Transverse colon (tissue), 4 donors: ENCODE measurements at places on chromosomes 2 and 18.

DNA sequence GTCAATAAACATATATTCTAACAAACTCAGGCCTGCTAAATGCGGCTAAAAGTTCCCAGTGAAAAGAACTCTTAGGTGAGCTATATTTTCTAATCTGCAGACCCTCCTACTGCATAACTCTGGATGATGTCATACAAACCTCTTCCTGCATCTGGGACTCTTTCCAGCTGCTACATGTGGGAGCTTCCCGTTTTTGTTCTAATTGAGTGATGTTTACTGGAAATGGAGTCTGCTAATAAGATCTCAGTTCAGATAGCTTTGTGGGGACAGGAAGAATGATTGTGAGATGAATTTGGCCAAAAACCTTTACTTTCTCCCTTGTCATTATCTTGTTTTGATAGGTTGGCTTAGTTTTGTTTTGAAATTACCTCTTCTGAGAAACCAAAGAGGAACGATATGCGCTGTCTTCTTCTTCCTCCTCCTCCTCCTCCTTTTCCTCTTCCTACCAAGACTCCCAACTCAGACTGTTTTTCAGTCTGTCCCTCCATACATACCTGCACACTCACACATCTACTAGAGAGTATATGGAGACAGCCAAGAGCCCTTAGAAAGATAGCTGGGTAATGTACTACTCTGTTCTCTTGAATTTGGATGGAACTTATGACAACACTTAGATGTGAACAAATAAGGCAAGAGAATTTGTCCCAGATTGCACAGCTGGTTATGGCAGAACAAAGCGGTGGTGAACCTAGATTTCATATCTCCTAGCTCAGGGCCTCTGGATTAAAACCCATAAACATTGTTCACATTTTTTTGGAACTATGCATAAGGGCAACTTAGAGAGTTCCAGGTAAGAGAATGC lies 39.8 kb upstream of the AAK1 start:
- no peak for DNase-seq

DNA sequence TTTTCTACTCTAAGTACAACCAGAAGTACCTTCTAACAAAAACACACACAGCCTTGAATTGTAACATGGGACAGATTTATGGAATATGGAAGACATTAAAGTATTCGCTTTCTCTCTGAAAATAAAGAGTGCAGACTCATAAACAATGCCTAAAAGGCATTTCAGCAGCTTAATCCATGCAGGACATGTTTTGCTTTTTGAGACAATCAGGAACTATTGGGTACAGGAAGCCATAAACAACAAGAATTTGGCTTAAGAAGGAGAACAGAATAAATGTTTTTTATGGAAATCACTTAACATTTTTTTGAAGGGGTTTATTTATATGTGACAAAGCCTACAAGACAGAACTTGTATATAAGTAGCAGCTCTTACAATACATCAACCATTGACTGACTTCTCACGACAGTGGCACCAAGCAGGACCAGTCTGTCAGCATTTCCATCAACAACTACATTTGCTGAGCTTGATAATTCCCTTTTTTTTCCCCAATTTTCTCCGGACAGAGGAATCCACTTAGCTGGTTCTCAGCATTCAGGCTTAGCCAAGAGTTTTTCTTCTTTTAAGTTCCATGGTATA lies 140.1 kb downstream of the EXOC6B start:
- no peak for DNase-seq

DNA sequence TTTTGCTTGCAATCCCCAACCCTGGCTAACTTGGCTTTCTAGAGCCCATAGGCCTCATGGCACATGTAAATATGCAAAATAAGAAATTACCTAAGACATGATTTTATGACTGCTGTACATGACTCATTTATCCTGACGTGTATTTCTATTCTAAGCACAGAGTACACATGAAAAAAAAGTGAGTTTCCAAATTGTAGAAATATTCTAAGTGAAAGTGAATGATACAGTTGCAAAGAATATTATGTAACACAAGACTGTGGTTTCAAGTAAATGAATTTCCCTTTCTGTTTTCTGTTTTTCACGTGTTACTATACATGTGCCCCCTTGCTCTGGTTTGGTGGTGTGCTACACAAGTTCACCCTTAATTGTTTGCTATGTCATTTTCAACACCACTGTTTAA lies 162.4 kb downstream of the LRP1B start:
- DNase-seq: no peak

GRCh38 chr2:98036349-98037000 lies 40.7 kb upstream of the TMEM131 start:
- DNase-seq: no peak

- DNase-seq: no peak
These were observed 221.9 kb upstream of the SIX3 start for GRCh38 chr2:44719562-44719961.

GRCh38 chr18:3481696-3482210 lies 31.8 kb downstream of the TGIF1 start:
- peak; percentile 35 for DNase-seq

GRCh38 chr2:18790509-18791171 lies 201.3 kb upstream of the NT5C1B start:
- DNase-seq: no peak

GRCh38 chr2:233461481-233461891 lies 105.1 kb downstream of the USP40 start:
- no peak for DNase-seq

GRCh38 chr2:76204048-76204447 lies 493.3 kb upstream of the GCFC2 start:
- no peak for DNase-seq

DNA sequence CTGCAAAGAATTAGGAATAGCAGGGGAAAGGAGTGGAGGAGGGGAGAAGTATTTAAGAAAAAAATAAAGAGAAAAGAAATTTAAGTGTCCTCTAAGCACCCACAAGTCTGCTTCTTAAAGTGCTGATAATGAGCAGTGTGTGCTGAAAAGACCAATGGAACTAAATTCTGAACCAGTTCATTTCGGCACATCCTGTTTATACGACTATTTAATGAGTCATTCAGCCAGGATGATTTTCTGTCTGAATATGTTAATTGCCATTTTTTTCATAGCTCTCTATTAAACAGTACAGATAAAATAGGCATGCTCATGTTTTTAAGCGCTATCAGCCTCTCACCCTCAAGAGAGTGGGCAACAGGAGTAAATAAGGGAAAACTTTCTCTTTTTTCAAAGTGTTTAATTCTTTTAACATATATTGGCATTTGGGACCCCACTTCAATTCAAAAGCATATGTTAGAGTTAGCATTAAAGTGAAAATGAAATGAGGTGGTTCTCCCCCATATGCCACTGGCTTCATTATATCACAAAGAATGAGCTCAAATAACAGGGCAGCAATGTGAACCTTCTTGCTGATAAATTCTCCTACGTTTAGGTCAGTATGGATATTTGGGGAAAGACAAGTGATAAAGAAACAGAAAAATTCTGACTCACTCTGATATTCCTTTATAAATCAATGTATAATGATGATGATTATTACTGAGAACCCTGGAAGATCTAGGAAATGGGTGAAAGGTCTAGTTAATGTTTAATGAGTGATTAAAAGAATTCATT lies 87.5 kb downstream of the TCF4 start:
- DNase-seq: no peak

DNA sequence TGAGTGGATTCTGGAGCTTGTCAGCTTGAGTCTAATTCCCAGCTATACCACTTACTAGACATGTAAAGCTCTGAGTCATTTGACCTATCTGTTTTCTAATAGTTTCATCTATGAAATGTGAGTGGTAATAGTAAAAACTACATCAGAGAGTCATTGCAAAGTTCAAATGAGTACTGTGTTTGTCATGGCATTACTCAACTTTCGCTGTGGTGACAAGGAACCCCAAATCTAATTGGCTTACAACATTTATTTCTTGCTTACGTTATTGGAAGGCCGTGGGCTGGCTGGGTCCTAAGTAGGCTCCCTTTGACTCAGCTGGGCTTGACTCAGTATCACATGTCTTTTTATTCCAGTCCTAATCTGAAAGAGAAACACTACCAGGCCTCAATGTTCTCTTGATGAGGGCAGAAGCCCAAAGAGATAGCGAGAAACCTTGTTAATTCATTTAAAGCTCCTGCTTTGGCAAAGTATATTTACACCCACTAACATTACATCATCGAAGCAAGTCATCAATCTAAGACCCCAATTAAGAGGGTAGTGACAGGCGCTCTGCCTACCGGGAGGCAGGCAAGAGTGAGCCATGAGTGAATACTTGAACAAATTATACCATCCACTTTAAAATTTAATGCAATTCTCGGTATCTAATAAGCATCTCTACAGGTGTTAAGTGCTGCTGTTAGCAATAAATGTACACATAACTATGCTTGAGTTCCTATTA lies 431.8 kb upstream of the SPHKAP start:
- no peak for DNase-seq

DNA sequence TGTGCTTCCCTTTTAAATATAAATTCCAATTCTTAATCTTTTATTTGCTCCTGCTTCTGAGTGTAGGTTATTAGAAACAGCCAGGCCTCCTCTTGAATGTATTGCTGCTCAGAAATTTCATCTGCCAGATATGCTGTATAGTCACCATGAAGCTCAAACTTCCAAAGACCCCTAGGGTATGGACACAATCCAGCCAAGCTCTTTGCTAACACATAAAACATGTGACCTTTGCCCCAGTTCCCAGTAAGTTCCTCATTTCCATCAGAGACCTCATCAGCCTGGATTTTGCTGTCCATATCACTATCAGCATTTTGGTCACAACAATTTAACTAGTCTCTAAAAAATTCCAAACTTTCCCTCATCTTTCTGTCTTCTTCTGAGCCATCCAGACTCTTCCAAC lies 75.2 kb downstream of the MAP2 start:
- no peak for DNase-seq

DNA sequence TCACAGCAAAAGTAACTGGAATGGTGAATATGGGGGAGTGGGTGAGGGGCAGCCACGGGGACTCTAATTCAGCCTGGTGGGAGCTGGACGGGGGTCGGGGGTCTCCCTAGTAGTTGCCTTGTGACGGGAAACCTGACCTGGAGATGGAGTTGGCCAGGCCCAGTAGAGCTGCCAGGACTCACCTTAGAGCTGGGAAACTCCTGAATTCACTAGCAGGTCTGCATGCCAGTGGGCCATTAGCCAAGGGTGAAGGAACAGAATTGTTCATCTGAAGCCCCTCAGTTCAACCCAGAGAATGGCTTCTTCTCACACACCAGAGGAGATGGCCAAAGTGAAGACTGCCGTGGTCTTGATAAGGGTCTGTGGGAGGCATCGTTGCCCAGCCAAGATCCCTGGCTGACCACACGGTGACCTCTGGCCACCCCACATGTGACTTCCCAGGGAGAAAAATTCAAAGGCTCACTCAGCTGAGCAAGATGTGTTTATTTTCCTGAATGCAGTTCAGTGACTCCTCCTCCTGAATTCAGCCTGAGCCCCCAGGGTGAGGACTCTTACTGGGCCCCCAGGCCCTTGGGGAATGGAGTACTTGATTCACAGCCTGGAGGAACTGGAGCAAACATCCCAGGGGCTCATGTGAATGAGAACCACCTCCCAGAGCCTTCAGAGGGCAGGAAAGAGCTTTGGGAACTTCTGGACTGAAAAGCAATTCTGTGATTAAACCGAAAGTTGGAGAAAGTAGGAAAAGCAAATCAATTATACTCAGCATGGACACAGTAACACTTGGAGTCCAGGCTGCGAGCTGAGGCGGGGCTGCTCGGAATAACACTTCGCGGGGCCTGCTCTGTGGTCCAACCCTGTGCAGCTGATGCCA lies 25.2 kb downstream of the MOCOS start:
- no peak for DNase-seq

DNA sequence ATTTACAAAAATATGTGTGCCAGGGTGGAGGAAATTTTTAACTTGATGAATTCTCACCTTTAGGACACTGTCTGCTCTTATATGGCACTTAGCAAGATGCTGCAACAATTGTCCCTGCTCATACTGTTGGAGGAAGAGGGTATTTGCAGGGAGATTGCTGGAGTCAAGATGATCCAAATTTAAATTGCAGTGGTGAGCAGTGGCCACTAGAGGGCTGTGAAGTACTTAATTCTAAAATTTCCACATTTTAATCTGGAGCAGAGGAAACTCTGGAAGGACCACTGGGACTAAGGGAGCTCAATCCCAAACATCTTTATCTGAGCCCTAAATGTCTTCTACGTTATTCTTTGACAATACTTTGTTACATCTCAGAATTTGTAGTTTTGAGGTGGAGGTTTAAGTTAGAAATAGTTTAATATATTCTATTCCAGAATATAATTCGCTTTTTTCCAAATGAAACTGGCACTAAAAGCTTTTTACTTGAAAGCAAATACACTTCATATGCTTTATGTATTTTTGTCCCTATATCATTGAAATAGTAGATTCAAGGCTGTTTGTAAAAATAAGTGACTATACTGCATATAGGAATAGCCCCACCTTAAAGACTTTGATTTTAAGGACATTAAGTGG lies 33.0 kb upstream of the PTH2R start:
- DNase-seq: no peak

DNA sequence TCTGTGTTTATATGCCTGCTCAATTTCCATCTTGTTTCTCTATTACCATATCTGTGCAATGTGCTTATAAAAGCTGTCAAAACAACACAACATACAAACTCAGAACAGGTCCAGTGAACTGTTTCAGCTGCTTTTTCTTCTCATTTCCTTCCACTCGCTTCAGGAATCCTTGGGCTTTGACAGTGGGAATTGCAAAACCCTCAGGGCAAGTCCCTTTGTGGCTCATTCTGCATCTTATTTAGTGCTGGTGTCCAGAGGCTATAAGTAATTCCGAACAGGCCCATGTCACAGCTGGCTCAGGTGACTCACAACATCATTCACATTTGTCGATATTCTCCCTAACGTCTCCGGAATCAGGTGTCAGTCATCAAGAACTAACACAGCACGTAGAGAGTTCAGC lies 309.9 kb upstream of the ZNF521 start:
- no peak for DNase-seq

DNA sequence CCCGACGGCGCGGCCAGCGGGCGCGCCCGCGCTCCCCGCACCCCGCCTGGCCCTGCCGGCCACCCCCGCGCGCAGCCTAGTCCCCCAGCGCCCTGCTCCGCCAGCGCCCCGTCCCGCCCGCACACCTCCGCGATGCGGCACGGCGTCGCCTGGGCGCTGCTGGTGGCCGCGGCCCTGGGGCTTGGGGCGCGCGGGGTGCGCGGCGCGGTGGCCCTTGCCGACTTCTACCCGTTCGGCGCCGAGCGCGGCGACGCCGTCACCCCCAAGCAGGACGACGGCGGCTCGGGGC lies 232 bp downstream of the SNED1 start:
- no peak for DNase-seq

GRCh38 chr2:151984424-151985083 lies 114.3 kb downstream of the CACNB4 start:
- DNase-seq: no peak

DNA sequence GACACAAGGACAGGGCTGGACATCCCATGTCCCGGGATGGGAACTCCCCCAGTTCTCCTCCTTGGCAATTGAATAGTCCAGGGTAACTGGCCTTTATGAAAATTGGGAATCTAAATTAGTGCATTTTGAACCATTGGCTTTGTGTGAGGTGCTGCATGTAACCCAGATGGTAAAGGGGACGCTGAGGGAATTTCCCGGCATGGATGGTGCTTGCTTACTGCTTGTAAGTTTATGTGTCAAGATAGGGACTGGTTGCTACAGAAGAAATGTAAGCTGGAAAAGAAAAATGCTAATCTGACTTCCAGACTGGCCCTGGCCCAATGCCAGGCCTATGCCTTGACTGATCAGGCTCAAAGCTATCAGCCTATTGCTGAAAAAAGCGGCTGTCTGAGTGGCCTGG lies 1096.7 kb upstream of the DDX18 start:
- DNase-seq: no peak

GRCh38 chr2:112756207-112756606 lies 8.2 kb downstream of the CKAP2L start:
- no peak for DNase-seq

- no peak for DNase-seq
These were observed 235.4 kb upstream of the RASGRP3 start for GRCh38 chr2:33241072-33241471.
